ENCODE measurements at places on chromosomes 1 and 21.

DNA sequence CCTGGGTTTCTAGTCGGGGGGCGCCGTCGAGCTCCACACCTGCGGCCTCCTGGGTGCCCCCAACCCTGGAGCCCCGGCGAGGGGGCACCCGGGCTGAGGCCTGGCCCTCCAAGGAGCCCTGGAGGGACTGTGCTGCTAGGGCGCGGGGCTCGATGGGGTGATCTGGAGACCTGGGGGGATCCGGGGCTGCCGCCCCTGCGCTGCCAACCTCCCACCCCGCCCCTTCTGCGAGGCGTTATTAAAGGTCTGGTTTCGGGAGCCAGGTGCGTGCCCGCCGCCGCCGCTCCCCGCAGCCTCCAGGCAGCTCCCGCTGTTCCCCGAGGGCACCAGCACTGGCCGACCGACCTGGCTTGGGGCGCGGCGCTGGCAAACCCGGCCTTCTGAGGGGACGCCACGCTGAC lies 746 bp upstream of the POFUT2 start:
- no peak for DNase-seq

- DNase-seq = peak; percentile 62
Measured at GRCh38 chr1:108590957-108591356, 31.1 kb downstream of the EEIG2 start.

- DNase-seq = no peak
Measured at GRCh38 chr1:18927654-18928272, 25.4 kb upstream of the ALDH4A1 start.

DNA sequence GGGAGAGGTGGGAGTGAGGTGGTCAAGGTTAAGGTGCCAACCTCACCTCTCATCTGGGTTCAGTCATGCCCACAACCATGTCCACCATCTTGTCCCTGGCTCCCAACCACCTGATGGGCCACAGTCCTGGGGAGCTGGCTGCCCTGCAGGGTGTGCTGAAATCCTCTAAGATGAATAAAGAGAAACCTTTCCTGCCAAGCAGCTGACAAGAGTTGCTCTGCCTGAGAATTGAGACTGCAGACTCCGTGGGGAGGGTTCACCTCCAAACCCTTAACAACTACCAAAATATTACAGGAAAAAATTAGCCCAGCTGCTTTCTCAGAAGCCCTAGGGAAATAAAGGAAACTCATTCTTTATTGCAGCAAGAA lies 15.2 kb upstream of the FGR start:
- no peak for DNase-seq

- DNase-seq = no peak
Measured at GRCh38 chr1:245754463-245754961, 599.7 kb downstream of the KIF26B start.

DNA sequence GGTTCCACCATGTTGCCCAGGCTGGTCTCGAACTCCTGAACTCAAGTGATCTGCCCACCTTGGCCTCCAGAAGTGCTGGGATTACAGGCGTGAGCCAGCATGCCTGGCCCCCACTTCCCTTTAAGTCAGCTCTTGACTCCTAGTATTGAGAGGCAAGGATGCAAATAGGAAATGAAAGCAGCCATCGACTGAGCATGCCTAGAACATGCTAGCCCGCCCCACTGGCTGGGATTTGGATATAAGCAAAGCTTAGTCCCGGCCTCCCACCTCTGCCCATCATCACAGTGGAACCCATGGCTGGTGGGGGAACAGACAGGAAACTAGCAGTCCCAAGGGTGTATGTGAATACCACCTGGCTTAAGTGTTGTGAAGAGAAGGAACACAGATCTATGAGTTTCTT lies 10.5 kb downstream of the C1orf167 start:
- DNase-seq = no peak

DNA sequence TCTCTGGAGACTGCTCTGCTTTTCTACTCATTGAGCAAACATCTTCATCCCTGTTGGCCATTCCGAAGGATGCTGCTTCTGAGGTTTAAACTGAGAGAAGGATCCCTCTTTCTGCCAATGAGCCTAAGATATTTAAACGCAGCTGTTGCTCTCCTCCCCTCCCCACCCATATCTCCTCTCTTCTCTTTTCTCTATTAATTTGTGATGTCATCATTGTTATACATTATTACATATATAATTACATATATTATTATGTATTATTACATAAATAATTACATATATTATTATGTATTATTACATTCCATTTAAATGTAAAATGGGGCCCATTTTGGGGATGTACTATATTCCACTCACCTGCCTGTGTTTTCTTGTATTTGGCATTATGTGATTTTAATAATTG lies 82.7 kb upstream of the JUN start:
- DNase-seq = no peak

GRCh38 chr21:45020629-45021427 lies 53.6 kb upstream of the ADARB1 start:
- DNase-seq = no peak

- DNase-seq = no peak
Measured at GRCh38 chr1:41122851-41123518, 101.5 kb upstream of the SLFNL1 start.

- no peak for DNase-seq
Measured at GRCh38 chr1:78226784-78227183, 181.0 kb downstream of the GIPC2 start.

DNA sequence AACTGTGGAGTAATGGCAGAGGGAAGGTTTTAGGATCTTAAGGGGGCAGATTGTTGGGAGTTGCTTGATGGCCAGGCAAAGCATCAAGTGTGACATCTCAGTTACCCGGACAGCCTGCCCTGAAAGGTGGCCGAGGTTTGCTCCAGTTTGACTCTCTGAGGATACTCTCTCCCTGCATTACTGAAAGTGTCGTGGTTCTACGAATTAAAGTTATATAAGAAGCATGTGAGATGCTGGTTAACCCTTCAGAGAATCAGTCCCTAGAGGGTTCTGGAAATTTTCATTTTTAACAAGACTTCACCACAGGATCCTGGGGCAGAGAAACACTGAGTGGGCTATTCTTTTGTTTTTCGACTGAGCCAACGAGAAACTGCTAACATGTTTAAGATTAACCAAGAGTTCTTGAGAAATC lies 689 bp upstream of the ZNF644 start:
- DNase-seq = no peak

DNA sequence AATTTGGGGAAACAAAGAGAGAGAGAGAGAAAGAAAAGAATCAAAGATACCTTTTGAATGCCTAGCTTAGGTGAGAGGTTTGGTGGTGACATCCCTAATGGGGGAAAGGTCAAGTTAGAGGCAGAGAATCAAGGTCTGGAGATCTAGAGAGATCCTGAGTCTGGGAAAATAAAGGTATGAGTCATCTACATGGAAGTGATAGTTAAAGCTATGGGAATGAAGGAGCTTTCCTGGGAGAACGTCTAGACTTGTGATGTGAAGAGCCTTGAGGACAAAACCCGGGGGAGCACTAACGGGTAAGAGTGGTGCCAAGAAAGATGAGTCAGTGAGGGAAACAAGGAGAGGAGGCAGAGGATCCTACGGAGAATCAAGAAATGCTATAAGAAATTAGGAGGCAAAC lies 110.8 kb upstream of the RUNX1 start:
- DNase-seq = no peak

Measured in hindlimb muscle (tissue), 1 donor.